ENCODE measurements at places on chromosomes 1 and 21.

GRCh38 chr21:35190201-35190701 lies 141.1 kb upstream of the RUNX1 start:
- no peak for DNase-seq

- no peak for DNase-seq
These were observed 159.1 kb downstream of the CHRM3 start for GRCh38 chr1:239545466-239545865.

DNA sequence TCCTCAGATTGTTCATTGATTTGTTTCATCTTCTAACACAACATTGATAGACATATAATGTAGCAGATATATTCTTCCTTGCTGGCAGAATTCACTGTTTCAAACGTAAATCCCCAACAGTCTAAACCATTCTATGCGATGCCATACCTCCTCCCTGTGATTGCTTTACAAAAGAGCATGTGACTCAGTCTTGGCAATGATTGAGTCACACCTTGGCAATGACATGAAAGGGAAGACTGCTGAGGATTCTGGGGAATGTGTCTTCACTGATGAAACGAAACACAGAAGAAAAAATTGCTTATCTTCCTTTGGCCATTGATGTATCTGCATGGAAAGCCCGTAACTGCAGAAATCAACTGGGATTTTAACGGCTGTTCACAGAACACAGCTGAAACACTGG lies 409.6 kb upstream of the ZRANB2 start:
- no peak for DNase-seq

DNA sequence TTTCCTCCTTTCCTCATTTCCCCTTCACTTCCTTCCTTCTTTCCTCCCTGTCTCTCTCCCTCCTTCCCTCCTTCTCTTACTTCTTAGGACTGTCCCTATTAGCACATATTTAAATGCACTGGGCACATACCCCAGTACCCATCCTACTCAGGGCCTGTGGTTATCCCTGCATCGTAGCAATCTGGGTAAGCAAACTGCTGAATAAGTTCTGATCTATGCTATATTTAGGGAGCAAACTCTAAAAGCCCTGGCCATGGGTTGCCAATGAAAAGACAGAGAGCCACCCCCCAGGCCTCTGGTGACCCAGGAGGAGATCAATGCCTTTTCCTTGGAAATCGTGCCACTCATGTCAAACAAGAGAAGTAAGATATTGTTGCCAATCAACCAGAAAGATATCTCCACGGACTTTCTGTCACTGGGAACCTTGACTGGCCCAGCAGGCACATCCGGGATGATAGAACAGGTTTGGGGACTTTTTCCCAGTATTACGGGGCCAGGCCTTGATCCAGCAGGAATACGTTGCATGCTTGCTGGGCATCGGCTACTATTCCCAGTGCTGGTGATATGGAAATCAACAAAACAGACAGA lies 5.4 kb downstream of the FAM3B start:
- no peak for DNase-seq

- no peak for DNase-seq
These were observed 37.9 kb upstream of the AHCTF1 start for GRCh38 chr1:246969621-246970020.

GRCh38 chr1:37472281-37472680 lies 2.1 kb upstream of the ZC3H12A start:
- no peak for DNase-seq

- DNase-seq: no peak
These were observed 131.3 kb downstream of the PEX14 start for GRCh38 chr1:10606064-10606463.
